Coronary artery (tissue), 2 donors: ENCODE measurements at places on chromosomes 16 and 17.
A peak's percentile ranks its signal among the peaks of the same experiment; 100 is the strongest.

GRCh38 chr16:4450931-4451519, 23.4 kb downstream of the NMRAL1 start:
- DNase-seq: no peak

DNA sequence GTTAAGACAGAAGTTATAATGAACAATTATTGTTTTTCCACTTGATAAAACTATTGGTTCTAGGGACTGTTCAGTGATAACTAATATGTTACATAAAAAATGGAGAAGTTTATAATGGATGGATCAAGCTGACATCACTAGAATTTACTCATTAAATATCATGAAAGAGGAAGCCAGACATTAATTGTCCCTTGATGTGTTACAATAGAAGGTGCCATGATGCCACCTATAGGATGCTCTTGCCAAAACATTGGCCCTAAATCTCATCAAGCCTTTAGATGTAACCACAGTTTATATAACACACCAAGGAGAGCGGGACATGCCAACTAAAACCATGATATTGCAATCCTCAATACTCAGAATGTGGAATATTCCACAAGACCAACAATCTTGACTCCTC, 147.9 kb upstream of the MON1B start:
- no peak for DNase-seq

GRCh38 chr16:79618041-79618691, 17.6 kb upstream of the MAF start:
- no peak for DNase-seq

DNA sequence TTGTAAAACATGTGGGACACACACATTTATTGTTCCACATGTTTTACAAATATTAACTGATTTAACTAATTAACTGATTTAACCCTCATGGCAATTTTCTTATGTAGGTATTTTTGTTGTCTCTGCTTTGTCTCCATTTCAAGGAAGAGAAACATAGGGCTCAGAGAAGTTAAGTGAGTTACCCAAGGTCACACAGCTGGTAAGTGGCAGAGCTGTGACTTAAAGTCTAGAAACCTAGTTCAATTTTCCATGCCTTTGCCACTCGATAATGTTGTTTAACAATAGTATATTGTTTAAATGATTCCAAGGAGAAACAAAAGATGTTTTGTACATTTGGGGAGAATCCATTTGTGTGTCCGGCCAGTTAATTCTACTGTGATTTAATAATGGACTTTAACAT, 284.1 kb upstream of the CDH5 start:
- DNase-seq: no peak

GRCh38 chr16:10941127-10941933, 938 bp downstream of the DEXI start:
- no peak for DNase-seq

- no peak for DNase-seq
Observed at GRCh38 chr17:77933777-77934398, 24.6 kb upstream of the TNRC6C start.

DNA sequence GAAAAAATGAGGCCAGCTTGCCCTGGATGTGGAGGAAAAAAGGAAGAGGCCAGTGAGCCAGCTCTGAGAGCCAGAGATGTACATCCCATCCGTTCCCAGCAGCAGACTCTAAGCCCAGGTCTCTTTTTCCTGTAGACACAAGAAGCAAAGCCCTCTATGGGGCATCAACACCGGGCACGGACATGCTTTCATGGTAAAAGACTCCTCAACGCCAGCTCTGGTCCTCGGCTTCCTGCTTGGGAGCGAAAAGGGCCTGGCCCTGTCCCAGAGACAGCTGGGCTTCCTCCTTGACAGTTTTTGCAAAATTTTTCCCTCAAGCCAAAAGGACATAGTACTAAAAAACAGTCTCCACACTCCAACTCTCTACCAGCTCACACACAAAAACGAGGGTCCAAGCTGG, 27.1 kb downstream of the PELP1 start:
- no peak for DNase-seq

GRCh38 chr16:85861095-85861825, 37.7 kb upstream of the IRF8 start:
- no peak for DNase-seq

- no peak for DNase-seq
Observed at GRCh38 chr16:9258423-9259051, 167.1 kb downstream of the HAPSTR1 start.

DNA sequence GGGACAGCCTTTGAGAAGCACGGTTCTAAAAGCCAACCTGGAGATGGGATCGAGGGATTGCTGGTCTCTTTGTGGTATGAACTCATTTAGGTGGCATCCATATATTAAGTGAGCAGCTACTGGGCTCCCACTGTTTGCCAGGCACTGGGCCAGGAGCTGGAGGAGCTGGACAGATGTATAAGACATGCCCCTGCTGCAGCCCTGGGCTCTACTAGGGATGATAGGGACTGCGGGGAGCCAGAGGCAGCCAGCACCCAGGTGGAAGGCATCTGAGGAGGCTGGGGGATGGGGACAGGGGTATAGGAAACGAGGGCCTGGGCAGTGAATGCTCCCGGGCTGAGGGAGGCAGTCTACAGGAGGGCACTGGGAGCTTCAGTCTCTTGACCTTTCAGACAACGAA, 53.0 kb upstream of the MEAK7 start:
- no peak for DNase-seq

GRCh38 chr16:71956486-71956885, 43.7 kb downstream of the PKD1L3 start:
- no peak for DNase-seq

- no peak for DNase-seq
Observed at GRCh38 chr17:74921026-74921681, 1.9 kb downstream of the USH1G start.

DNA sequence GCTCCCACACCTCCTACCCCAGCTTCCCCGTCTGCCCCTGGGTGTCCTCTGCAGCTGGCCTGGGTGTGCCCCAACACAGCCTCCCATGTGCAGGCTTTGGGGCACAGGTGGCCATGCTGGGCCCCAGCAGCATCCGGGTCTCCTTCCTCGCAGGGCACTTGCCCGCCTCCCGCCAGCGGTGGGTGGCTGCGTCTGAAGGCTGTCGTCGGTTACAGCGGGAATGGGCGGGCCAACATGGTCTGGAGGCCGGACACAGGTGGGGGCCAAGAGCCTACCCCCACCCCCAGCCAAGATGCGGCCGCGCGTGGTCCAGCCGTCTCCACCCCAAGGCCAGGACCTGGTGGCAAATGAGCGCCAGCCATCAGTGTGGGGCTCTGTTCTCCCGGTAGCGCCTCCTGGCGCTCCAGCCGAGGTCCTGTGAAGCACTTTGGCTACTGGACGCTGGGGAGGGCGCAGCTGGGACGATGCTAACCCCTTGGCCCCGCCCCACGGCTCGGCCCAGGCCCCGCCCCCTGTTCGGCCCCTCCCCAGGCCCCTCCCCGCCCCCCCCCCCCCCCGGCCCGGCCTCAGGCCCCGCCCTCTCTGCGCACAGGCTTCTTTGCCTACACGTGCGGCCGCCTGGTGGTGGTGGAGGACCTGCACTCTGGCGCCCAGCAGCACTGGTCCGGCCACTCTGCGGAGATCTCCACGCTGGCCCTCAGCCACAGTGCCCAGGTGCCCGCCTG, 7.3 kb upstream of the RHOT2 start:
- DNase-seq: peak; percentile 92

DNA sequence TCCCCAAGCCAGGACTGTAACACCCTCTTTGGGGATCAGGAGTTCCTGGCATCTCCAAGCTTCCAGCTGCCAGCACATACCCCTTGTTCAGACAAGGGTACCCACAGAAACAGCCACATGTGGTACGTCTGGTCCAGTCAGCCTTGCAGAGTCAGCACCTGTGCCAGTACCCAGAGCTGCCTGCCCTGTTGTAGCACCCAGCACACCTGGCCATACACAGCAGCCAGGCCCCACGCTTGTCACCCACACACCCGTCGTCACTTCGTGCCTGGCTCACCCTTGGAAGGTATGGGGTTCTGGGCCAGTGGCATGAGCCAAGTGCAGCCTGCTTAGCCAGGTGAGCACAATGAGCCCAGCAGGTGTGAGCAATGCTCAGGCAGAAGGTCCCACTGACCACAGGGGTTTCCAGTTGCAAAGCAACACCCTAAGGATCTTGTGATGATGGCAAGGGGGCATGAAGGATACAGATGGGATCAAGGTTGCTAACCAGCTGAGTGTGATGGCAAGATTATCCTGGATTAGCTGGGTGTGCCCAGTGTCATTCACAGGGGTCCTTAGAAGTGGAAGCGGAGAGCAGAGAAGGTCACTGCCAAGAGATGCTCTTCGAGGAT, 202.3 kb downstream of the CPPED1 start:
- peak; percentile 66 for DNase-seq

DNA sequence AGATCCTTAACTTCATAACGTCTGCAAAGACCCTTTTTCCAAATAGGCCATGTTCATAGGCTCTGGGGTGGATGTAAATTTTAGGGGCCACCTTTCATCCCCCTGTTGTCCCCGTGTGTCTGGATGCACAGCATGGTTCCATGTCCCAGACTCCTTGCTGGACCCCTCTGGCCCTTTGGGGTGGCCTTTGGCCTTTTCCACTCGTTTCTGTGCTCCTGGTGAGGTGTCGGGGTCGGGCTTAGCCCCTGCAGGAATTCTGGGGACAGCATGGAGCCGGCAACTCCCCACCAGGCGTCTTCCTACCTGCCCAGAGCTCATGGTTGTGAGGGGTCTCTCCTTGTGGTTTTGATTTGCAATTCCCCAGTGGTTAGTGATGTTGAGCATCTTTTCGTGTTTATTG, 183.5 kb downstream of the SEC14L1 start:
- DNase-seq: peak; percentile 75

DNA sequence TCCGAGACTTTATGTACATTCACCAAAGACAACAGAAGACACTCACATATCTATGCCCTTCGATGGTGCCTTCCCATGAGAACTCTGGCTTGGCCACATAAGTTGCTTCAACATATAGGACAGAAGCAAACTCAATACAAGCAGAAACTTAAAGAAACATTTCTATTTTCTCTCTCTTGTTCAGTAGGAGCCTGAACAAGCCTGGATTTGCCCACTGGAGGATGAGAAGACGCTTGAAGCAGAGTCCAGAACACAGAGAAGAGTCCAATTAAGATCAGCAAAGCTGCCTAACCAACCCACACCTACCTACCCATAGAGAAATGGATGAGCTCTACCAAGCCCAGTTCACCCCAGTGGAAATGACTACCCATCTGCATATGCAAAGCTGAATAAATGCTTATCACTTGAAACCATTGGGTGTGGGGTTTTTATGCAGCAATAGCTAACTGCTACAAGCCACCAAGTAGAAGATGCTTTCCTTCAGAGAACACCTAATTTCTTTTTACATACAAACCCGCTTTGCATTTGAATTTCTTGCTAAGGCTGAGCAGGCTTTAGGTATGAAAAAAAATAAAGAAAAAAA, 337.9 kb upstream of the DYNLRB2 start:
- DNase-seq: no peak
